Natural killer cell (primary cell): ENCODE measurements at places on chromosomes 2 and 18. TPM values are rescaled to one million over a fixed set of nuclear protein-coding genes. Genes with fewer than 3 reads are reported as not detected.

The MAPRE2 gene
- 283 TPM for total RNA-seq

The CMPK2 gene
- 11.4 TPM for total RNA-seq

- no peak for DNase-seq
Observed at GRCh38 chr18:44627280-44627679, 53.4 kb upstream of the SETBP1 start.

DNA sequence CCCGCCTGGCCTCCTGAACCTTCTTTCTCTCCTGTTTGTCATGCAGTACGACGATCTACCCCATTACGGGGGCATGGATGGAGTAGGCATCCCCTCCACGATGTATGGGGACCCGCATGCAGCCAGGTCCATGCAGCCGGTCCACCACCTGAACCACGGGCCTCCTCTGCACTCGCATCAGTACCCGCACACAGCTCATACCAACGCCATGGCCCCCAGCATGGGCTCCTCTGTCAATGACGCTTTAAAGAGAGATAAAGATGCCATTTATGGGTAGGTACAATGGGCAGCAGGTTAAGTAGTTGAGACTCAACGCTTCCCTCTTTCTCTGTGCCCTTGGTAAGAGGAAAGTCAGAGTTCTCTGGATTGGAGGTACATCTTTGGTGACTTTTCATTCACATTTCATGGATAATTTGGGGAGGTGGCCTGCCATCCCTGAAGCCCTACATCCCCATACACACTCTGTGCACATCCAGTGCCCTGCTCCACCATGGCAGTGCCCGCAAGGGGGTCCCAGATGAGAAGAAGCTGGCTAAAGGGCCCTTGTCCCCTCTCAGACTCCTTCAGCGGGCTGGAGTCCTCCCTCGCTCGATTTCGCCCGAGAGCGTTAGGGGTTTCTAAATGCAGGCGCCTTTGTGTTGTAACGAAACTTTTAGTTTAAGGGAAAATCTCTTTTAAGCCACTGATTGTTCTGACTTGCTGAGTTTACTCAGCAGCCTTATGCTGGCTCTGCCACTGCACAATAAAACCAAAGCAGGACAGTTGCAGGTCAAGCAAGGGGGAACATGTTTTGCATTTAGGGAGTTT is 3.0 kb downstream of the MEIS1 start:
- DNase-seq, result no peak

GRCh38 chr18:22207021-22207758 is 37.8 kb downstream of the GATA6 start:
- DNase-seq, result no peak

DNA sequence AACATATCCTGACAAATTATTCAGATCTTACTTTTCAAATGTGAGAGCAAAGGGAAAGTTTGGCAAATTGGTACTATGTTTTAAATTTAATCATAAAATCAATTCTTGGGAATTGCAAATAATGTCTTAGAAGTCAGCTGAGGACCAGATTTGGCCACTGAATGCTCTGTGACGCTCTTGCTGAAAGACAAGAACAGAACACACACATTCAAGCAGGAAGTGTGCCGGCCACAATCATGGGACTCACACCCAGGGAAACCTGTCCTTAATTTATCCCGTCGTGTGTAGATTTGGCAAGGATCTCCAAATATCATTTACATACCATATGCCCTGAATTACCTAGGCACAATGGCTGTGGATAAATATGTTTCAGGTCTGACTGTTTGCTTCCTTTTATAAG is 253.1 kb downstream of the TCF4 start:
- DNase-seq, result no peak

DNA sequence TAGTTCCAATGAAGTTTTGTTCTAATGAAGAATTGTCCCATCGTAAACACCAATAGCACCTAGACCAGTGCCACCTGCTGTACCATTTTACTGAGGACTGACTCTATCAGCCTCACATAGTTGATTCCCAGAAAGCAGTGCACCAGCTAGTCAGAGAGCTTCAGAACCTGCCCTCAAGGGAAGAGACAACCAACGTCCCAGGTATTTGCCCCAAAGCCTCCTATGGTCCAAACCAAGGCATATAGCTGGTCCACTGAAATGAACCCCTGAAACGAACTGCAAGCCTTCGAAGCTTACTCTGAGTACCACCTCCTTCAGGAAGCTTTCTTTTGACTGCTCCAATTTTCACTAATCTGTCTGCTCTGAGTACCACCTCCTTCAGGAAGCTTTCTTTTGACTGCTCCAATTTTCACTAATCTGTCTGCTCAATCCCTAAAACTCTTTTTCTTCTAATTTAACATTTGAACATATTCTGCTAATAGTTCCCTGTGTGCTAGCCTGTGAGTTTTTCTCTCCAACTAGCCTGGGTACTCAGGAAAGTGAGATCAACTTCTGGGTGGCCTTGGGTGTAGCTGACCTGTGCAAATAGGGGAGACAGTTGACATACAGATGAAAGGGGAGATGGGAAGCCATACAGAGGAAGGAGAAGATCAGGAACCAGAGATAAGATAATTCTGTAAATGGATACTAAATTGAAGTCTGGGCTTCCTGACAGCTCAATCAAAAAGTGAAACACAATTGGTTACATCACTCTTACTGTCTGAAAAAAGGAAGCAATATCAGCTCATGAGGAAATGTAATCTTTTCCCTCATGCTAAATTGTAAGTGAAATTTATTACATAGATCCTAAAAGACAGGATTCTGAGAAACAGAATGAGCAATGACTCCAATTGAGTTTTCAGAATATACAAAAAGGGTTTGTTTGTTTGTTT is 33.5 kb upstream of the EML4 start:
- peak; percentile 51 for DNase-seq

- no peak for DNase-seq
Observed at GRCh38 chr2:188850786-188851185, 123.4 kb upstream of the COL3A1 start.

DNA sequence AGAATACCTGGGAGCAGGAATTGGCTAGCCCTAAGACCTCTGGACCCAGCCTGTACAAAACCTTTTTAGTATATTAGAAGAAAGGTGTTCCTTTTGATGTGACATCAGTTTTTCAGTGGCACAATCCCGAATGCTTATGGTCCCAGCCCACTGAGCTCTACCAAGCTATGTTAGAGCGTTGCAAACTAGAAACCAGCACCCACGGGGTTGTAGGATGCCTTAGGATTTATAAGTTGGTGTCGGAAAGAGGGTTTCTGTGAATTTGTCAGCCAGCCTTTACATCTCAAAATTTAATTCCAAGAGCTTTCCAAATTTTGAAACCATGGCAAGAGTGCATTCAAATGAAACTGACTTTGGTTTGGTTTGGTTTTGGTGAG is 499 bp upstream of the LMAN1 start:
- DNase-seq, result no peak

DNA sequence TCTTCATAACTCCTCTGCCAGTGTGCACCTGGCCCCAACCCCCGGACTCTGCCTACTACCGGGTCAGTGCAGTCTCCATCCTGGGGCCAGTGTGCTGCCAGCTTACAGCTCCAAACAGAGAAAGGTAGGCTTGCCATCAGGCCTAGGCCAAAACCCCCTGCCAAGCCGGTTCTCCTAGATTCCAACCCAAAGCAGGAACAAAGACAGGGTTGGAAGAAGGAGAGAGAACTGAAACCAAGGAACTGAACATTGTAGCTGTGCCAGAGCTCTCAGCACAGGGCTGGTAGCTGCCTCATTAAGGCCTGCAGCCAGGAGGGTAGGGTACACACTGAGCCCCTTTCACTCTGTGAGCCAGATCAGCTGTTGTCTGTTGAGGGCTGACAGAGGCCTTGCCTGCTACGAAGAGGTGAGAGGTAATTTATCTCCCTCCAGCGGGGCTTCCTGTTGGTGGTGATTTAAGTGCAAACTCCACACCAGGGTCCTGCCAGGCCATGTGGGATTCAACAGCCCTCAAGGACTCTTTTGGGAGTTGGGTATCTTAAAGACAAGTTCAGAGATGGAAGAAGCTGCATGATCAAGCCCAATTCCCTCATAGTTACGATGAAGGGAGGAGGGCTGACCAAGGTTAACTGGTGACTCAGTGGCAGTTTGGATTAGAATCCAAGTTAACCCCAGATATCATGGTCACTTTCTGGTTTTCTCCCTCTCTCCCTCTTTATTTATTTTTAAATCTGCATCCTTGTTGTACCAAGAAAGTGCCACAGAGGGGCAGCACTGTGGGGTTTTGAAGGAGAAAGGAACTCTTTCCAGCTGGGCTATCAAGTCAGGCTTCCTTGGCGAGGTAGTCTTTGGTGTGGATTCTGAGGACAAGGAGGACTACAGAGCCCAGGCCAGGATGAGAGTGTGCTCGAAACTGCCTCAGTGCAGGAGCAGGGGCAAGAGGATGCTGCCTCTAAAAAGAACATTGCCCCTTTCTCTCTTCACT is 48.1 kb downstream of the CYRIA start:
- no peak for DNase-seq
